ENCODE measurements at places on chromosomes 12 and 14. TPM values are rescaled to one million over a fixed set of nuclear protein-coding genes. Genes with fewer than 3 reads are reported as not detected.
A peak's percentile ranks its signal among the peaks of the same experiment; 100 is the strongest.

Gene ABCC9
- polyA plus RNA-seq = 1.1 TPM

Gene ARMH4
- polyA plus RNA-seq = 8.1 TPM

DNA sequence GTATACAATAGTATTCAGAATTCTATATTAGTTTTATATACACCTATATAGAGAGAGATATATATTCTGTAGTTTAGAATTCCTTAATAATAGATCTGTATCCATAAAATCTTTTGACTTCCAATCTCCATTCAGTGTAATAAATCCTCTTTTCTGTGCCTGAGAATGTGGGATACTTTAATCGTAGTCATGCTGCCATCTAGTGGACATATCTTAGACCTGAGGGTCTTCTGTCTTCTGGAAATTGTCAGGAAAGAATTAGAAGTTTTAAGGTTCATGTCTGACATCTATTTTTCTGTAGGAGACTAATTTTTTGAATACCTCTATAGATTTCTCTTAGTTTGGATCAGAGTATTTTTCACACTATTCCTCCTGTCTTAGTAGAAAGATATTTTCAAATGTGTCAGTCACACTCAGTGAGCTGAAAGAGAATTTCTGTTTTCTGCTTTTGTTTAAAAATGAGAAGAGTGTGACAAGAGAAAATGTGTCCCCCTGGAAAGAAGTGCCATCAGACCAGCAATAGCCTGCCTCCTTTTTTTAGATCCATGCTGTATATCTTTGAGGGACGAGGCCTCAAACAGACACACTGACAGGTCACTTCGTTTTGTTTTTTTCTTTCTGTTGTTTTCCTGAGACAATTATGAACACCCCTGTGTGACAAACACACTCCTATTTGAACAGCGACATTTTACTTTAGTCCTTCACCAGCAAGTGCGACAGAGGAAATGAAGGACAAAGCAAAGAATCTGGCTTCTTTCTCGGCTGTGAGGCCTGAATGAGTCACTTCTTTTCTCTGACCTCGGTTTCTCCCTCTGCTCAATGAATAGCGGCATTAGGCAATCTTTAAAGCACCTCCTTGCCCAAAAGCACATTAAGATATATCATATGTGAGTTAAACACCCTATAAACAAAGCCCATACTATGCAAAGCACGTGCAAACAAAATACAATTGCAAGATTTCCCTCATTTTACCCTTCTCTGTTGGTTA lies 96.3 kb downstream of the GALC start:
- H3K4me3 ChIP-seq = no peak overlapping the region
- no peaks in the 10 kb centered on the region for H3K36me3 ChIP-seq
- DNase-seq = peak; percentile 77
- H3K4me1 ChIP-seq = no peaks in the 10 kb centered on the region
- no peak overlapping the region for H3K27ac ChIP-seq

Gene FAM222A
- 11.3 TPM for polyA plus RNA-seq

Gene SLC6A15
- 1.3 TPM for polyA plus RNA-seq

Gene CYP27B1
- polyA plus RNA-seq = 0.89 TPM
